ENCODE measurements at places on chromosomes 5 and 9.

DNA sequence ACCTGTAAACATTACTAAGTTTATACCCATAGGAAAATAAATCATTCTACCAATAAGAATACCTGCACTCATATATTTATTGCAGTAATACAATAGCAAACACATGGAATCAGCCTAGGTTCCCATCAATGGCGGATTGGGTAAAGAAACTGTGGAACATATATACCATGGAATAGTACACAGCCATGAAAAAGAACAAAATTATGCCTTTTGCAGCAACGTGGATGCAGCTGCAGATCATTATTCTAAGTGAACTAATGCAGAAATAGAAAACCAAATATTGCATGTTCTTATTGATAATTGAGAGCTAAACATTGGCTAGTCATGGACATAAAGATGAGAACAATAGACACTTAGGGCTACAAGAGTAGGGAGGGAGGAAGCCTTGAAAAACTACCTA lies 667.4 kb upstream of the WWC1 start:
- DNase-seq = no peak

- no peak for DNase-seq
Observed at GRCh38 chr9:89026876-89027275, 35.6 kb downstream of the S1PR3 start.

DNA sequence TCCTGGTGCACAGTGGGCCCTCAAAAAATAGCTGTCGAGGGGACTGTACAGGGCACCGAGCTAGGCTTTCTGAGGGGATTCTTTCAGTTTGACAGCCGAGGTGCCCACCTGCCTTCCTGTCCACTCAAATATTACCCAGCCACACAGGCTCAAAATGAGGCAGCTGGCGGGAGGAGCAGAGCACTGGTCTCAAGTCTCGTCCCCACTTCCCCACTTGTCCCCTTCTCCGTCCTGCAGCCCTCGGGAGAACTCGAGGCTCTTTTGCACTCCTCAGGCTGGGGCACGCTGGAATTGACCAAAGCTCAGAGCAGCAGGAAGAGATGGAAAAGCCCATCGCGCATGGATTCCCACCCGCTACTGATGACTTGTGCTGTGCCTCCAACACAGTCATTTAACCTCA lies 185.2 kb downstream of the HSPA4 start:
- DNase-seq = no peak

GRCh38 chr9:93364734-93365426 lies 86.6 kb upstream of the FAM120A start:
- no peak for DNase-seq

DNA sequence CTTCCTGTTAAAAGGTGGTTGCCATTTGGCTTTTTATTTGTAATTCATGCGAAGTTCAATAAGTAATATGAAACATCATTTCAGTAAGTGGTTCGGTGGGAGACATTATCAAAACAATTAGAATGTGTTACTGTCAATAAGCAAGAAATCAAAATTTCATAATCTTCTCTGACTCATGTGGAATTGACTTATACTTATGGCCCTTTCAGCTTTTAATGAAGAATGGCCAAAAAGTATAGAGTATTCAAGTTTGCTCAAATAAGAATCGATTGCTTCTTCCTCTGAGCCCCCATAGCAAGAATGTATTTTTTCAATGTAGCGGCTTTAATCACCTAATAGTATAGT lies 174.5 kb downstream of the AOPEP start:
- DNase-seq = no peak

GRCh38 chr5:122723606-122724352 lies 51.1 kb upstream of the SNX2 start:
- peak; percentile 39 for DNase-seq

DNA sequence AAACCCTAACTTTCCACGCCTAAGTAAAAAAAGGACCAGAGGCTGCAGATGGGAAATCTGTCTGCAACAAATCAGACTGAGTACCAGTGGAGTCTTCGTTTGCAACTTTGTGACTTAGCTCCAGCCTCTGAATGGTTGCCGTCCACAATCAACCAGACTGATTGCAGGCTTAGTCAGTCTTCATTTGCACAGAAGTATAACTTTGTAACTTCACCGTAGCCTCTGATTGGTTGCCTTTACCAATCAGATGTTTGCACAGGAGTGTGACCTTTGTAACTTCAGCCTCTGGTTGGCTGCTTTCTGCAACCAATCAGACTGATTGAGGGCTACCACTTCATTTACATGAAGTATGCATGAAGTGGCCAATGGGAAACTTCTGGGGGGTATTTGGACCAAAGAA lies 53.7 kb downstream of the TGFBR1 start:
- no peak for DNase-seq

DNA sequence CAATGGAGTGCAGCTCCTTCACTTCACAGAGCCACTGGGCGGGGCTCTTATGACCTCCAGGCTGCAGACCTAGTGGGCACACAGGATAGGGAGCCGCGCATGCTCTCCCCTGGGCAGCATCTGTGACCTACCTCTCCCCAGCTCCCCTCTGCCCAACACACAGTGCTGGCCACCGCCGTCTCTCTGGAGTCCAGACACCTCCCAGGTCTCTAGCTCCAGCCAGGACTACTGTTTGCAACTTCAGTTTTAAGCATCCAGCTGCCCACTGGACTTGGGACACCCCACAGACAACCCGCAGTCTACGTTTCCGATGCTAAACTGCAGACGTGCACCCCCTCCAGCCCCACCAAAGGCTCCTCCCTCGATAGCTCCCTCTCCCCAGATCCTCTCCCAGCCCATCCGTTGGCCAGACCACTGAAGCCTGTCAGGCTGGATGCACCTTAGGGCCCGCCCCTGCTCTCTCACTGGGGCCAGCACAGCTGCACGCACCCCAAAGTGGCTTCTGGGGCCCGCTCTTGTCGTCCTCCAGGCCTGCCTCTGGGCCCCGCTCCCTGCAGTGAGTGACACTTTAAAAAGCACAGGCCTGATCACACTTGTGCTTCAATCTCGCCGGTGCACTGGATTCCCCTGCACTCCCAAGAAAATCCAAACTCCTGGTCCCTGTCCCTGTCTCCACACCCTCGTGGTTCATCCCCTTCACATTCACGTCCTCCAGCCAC lies 11.3 kb downstream of the FLT4 start:
- DNase-seq = no peak

GRCh38 chr5:176166427-176166826 lies 71.8 kb upstream of the SIMC1 start:
- no peak for DNase-seq

DNA sequence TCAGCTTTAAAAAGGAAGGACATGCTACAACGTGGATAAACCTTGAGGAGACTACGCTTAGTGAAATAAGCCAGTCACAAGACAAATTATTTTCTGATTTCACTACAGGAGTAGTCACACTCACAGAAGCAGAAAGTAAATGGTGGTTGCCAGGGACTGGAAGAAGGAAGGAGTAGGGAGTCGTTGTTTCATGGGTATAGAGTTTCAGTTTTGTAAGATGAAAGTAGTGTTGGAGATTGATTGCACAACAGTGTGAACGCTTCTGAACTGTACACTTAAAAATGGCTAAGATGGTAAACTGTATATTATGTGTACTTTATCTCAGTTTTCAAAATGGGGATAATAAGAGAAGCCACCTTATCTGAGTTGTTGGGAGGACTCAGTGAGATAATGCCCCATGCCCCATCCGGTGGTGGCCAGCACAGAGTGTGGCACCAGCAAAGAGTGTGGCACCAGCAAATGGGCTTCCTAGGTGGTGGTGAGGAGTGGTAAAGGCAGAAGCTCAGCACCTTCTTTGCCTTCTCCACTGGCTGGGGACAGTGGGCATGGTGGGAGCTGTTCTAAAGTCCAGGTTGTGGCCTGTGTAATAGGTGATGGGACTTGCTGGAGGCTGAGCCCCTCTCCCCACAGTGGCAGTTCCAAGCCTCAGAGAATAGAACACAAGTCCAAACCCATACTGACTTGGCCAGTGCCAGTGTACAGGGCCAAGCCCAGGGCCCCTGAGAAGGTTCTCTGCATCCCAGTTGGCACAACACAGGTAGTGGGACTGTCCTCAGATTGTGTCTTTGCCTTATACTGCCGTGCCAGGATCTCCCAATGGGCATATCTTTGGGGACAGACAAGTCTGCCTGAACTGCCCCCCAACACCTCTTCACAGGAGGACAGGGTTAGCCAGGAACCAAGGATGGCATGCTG lies 4.4 kb downstream of the SLC22A4 start:
- DNase-seq = peak; percentile 8

DNA sequence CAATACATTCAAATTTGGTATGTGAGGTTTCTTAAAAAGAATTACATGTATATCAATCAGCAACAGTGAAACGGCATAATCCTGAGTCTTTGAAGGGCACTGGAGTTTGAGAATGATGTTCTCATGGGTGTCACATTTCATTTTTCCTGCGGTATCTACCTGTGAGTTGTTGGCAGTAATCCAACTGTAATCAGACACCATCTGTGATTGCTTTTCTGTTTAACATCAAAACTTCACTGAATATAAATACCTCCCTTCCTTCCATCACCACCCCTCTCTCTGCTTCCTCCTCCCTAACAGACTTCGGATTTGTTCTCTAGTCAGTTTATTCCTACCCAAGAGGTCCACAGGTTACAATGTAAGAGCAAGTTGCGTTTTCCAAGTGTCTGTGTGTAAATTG lies 275.2 kb upstream of the PCSK5 start:
- no peak for DNase-seq

DNA sequence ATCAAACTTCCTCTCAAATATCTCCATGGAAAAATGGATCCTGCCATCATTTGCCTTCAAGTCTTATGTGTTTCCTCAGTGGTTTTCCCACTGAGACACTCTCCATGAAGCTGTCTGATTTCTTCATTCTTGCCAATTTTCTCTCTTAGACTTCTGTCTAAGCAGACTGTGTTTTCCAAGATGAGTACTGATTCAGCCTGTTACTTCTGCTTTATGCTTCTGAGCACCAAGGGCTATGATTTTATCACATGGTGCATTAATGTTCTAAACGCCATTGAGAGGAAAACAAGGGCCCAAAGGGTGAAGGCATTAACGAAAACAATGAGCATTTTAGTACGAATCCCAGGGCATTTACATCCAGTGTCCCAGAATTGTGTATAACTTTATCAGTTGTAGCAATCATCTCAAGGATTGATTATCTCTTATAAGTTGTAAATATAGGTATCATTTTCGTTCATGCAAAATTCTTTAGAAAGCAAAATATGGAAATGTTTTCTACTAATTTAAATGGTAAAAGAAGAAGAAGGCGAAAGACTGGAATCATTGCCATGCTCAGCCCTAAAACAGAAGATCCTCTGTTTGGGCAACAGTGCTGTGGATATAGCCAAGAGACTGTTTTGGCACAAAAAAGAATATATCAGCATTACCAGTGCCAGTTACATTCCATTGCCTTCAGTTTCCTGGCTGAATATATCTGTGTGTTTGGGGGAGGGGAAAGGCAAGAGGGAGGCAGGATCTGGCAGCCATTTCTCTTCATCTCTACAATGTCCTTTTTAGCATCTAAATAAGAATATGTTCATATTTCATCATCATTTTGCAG lies 537.6 kb downstream of the ANXA1 start:
- DNase-seq = no peak

GRCh38 chr5:68405784-68406743 lies 190.5 kb downstream of the PIK3R1 start:
- peak; percentile 20 for DNase-seq

- DNase-seq = no peak
Observed at GRCh38 chr9:126122901-126123616, 203.6 kb upstream of the MVB12B start.

DNA sequence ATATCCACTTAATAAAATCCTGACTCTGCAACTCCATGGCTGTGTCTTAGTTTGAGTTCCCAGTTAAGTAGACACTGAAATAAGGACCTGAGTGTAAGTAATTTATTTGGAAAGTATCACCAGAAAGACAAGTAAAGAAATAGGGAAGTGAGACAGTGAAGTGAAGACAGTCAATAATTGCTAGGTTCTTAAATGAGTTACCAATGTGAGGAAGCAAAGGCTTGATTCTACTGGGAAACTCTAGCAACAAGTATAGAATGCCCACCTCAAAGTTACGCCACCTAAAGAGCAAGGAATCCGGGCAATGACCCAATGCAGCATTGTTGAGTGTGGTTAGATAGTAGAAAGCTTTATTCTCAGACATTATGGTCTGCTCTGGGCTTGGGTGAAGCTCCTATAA lies 383.9 kb downstream of the TLR4 start:
- no peak for DNase-seq

GRCh38 chr5:171258737-171259415 lies 50.2 kb upstream of the TLX3 start:
- no peak for DNase-seq

GRCh38 chr5:44275908-44276307 lies 113.3 kb downstream of the FGF10 start:
- DNase-seq = no peak

DNA sequence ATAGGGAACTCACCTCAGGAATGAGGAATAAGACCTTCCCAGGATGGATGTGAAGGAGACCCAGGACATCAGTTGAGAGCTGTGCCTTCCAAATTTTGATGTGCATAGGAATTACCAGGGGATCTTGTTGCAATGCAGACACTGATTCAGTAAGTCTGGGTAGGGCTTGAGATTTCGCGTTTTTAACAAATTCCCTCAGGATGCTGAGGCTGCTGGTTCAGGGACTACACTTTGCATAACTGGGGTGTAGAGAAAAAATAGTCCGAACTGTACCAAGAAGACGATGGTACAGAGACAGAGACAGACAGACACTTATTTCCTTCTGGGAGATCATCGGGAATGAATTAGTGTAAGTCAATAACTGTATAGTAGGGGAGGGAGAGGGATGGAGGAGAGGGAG lies 82.3 kb upstream of the FREM1 start:
- no peak for DNase-seq
